Stimulated activated CD4-positive, alpha-beta T cell treated with anti-CD3 and anti-CD28 coated beads, Interleukin-1b, Interleukin-23, amount 100 ng/mL, for 4 hours (primary cell): ENCODE measurements at places on chromosomes 3 and 15.

DNA sequence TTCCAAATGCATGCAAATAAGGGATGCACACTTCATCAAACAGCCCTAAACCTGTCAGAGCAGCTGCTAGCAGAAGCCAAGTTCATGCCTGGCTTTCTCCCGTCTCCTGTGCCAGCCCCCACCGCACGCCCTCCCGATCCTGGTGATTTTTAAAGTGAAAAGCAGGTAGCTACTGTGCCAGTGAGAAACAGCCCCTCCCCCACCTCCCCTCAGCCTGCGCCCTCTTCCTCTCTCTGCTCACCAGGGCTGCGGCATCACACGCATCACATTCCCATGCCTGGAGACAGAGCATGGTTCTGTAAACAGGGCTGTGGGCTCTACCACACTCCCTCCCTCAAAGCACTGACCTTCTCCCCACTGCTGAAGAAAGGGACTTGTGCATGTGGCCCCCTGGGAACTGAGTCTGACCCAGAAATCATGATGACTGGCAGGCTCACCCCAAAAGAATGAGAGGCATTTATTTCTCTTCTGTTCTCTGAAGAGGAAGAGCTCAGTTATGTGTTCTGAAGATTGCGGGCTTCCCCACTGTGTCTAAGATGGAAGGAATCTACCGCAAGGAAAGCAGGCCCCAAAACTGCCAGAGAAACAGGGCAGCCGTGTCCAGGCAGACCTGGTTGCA lies 14.5 kb upstream of the SLC6A1 start:
- DNase-seq = no peak

- peak; percentile 12 for DNase-seq
Observed at GRCh38 chr15:71443538-71443937, 328.3 kb downstream of the THSD4 start.

DNA sequence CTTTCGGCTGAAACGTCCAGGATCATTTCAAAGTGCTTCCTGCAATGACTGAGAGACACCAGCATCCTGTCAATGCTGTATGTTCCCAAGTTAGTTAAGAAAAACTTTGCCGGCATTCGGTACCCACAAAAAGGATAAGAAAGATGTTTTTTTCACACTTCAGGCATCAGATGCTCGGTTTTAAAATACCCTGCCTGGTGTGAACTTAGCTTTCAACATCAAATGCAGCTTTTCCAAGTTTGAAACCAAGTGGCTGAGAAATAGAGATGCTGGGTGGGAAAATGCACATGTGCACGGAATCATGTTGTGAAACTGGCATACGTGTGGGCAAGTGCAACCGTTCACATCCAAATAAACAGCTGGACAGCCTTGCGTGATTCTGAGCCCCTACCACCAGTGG lies 254.9 kb upstream of the IGF1R start:
- no peak for DNase-seq

DNA sequence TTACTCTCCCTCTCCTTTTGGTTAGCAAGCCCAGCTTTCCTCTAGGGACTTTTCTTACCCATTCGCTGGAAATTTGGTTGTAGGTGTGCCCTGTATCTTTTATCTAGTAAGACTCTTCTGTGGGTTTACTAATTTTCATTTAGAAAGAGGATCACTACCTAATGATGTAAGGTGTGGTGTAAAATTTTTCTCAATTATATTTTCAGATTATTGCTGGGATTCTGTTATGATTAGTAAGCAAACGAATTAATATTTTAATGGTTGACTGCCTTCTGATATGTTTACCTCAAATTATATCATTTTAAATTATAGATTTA lies 28.5 kb downstream of the PLCL2 start:
- no peak for DNase-seq

DNA sequence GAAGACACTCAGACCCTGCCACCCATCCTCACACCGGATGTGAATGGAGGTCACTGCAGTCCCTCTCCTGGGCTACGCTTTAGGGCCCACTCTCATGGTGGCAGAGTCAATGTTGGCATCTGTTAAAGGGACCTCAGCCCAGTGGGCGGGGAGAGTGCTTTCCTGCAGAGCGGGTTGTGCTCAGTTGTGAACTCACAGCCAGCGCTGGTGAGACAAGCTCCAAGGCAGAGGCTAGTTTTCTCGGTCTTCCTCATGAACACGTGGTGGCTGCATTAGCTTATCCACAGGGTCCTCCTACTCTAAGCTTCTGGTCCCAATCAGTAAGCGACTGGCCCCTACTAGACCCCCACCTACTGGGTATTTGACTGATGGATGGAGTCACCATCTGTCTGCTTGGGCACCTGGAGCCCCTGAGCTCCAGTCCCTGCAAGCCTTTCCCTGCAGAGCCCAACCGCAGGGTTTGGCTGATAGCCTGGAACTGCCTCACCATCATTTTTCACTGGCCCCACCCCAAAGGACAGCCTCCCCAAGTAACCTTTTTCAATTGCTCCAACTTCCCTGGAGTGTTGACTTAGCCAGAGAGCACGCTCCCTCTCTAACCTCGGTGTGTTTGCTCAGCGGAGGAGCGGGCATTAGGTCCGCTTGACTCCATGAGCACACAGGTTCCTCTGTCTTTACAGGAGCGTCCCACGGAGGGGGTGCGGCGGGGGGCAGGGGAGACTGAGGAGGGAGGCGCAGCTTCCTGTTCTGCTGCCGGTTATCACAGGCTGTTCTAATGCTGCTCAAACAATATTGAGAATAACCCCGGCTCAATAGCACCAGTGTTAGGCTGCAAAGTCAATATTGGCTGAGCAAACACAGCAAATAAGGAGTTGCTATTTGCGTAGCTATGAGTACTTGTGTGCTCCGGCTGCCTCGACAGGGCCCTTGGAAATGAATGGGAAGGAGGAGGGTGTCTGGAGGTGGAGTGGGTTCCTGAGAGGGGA lies 141.7 kb downstream of the RPLP1 start:
- DNase-seq = no peak

DNA sequence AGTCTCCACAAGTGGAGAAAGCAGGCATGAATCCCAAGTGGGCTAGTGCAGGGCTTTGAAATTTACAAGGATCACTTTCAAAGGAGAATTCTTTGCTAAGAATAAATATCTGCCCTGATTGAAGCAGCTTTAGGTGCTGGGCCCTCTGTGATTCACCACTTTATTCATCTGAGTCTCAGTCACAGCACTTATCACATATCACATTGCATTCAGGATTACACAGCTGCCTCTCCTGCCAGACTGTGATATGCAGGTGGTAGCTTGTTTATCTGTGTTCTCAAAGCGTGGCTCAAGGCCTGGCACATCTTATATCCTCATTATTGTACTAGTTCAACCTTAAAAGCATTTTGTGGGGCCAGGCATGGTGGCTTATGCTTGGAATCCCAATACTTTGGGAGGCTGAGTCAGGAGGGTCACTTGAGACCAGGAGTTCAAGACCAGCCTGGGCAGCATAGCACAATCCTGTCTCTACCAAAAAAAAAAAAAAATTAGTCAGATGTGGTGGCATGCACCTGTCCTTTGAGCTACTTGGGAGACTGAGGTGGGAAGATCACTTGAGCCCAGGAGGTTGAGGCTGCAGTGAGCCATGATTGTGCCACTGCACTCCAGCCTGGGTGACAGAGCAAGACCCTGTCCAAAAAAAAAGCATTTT lies 156.9 kb upstream of the EIF1B start:
- no peak for DNase-seq

GRCh38 chr3:33665294-33665693 lies 52.8 kb downstream of the CLASP2 start:
- no peak for DNase-seq

GRCh38 chr15:29133791-29134190 lies 135.8 kb downstream of the NSMCE3 start:
- DNase-seq = no peak

DNA sequence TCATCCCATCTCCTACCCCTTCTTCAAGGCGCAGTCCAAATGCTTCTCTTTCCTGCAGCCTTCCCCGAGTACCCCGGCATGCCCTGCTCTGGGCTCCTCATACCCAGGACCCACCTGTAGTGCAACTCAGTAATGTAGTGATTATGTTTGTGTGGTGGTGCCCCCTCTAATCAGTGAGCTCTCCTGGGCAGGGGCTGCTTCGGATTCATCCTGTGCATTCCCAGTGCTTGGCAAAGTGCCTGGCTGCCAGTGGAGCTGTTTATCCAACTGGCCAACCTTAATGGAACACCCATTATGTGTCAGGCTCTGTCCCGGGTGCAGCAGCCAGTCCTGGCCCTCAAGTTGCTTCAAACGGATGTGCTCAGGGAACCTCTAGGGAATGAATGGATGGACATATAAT lies 174.4 kb upstream of the LINGO1 start:
- DNase-seq = no peak

DNA sequence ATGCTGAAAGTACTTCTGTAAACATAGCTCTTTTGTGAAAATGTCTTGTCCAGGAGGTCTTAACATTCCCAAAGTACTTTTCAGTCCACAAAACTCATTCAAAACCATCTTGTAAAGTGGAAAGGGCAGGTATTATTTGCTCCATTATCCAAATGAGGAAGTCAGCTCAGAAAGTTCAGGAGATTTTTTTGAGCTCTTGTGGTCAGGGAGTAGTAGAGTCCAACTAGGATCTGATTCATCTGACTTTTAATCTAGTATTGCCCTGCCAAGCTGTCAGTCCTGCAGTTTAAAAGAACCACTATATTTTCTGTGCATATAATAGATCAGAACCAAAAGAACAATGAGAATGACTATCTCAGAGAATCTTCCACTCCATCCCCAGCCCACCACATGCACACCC lies 83.5 kb downstream of the FOXB1 start:
- DNase-seq = no peak

DNA sequence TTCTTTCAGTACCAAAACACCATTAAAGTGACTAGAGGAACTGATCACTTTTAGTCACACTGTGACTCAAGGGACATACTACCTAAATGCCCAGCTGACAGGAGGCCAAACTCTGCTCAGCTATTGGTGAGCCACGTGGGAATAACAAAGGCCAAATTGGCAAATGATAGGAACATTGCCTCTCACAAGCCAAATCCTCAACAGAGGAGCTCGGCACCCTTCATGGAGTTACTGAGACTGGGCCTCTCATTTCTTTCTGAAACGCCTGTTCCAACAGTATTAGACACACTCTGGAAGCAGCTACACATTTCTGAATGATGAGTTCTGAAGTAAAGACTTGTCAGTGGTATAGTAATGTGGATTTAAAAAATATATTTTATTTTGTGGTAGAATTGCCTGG lies 166.0 kb upstream of the COL8A1 start:
- DNase-seq = no peak
